ENCODE measurements at places on chromosomes 12 and 14.

DNA sequence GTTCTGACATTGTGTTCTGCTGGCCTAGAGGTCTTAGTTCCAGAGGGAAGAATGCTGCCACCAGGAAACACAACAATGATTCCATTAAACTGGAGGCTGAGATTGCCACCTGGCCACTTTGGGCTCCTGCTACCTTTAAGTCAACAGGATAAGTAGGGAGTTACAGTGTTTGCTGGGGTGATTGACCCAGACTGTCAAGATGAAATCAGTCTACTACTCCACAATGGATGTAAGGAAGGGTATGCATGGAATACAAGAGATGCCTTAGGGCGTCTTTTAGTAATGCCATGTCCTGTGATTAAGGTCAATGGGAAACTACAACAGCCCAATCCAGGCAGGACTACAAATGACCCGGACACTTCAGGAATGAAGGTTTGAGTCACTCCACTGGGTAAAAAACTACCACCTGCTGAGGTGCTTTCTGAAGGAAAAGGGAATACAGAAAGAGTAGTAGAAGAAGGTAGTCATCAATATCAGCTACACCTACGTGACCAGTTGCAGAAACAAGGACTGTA is 852.6 kb downstream of the LRFN5 start:
- DNase-seq = no peak

GRCh38 chr12:52714887-52715281 is 11.6 kb upstream of the KRT77 start:
- DNase-seq = no peak

- no peak for DNase-seq
Measured at GRCh38 chr14:94612174-94612573, at the start of gene SERPINA3. Gene SERPINA3 (plus strand): TSS chr14:94612391. CDS start chr14:94614442, 2,051 bp downstream.

DNA sequence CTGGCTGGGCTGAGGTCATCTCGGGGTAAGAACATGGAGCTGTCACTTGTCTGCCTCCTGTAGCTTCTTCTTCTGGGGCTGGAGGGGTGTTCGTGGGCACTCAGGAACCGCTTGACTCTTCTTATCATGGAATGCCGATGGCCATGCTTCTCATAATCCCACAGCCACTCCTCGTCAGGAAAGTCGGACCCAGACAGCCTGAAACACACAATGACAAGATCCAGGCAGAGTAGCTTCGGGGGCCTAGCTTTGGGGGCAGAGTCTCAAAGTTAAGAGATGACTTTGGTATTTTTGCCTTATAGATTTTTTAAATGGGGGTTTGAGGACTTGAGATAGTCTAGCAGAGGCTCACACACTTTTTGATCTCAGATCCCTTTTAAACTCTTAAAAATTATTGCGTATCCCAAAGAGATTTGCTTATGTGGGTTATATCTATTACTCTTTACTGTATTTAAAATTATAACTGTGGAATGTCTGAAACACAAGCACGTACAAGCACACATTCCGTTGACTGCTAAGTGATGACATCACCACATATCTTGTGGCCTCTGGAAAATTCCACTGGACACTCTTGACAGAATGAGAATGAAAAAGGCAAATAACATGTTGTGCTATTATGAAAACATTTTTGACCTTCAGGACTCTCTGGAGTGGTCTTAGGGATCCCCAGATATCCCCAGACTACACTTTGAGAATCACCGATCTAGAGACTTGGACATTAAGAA is 43.3 kb downstream of the BEST3 start:
- no peak for DNase-seq

DNA sequence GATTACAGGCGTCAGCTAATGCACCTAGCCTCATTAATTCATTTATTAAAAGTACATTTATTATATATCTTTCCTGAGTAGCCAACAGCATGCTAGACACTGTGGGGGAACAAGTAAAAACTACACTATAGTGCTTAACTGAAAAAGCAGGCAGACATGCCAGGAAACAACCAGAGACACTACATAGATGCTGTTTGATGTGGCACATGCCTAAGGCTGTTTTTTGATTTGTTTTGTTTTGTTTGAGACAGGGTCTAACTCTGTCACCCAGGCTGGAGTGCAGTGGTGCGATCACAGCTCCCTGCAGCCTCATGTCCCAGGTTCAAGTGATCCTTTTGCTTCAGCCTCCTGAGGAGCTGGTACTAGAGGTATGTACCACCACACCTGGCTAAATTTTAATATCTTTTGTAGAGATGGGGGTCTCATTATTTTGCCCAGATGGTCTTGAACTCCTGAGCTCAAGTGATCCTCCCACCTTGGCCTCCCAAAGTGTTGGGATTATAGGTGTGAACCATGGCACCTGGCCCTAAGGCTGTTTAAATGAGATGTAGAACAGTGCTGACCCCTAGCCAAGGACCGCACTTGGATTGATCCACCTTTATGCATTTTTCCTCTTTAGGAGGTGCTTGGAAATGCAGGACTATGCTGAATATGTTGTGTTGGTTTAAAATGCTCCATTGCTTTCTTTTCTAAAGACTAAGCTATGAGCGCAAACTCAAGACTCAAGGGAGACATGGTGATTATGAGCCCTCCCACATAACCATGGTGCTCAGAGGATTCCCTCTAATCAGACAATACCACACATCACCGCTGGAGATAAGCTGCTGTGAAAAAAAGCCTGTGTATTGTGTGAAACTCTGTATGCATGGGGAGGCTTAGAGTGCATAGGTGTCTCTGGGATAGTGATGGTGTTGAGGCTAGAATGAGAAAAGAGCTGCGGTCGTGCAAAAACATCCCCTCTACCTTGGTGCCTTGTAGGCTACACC is 10.5 kb upstream of the C14orf93 start:
- no peak for DNase-seq

DNA sequence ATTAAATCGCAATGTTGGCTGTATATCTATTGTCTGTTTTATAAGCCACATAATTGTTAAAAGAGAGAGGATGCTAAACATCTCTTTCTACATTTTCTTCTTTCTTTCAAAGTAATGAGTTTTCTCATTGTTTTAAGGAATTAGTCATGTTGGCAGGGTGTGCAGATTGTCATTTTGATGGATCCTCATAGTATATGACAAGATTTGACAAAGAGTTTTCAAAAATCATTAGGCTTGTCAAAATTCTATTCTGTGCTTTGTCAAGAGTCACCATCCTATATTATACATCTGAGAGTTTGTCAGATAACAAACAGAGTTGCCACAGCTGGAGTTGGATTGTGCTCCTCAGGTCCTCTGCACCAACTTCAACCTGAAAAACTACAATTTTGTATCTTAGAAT is 35.4 kb upstream of the APPL2 start:
- DNase-seq = no peak

DNA sequence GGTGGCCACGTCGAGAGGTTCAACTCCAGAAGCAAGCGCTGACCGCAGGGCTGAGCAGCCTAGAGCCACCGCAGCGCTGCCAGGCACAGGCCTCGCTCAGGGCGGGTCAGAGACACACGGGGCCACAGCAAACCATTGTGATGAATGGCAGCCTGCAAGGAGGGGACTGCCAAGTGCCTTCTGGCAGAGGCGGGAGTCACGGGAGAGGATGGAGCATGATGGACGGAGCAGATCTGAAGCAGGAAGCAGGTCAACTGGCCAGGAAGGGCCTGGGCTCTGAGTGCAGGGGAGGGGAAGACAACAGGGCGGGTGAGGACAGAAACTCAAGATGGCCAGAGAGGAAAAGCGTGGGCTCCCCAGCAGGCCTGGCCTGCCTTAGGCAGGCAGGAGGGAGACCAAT is 49.8 kb downstream of the CDC42BPB start:
- no peak for DNase-seq

DNA sequence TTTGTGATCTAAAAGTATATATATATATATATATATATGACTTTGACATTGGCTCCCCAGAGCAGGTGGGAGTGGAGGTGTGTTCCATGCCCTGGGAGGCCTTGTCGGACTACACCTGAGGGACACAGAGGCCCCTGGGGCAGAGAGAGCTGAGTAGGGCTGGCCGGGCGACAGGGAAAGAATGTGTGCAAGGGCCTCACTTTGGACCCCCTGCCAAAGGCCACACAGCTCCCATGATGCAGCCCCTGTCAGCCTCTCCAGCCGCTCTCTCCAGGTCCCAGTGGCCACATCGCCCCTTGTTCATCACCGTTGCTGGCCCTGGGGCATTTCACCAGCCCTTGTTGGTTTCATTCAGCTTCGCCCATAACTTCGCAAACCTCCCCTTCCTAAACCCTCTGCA is 123.9 kb downstream of the BCL11B start:
- no peak for DNase-seq

- no peak for DNase-seq
Measured at GRCh38 chr12:13142747-13143146, 39.3 kb upstream of the GSG1 start.

DNA sequence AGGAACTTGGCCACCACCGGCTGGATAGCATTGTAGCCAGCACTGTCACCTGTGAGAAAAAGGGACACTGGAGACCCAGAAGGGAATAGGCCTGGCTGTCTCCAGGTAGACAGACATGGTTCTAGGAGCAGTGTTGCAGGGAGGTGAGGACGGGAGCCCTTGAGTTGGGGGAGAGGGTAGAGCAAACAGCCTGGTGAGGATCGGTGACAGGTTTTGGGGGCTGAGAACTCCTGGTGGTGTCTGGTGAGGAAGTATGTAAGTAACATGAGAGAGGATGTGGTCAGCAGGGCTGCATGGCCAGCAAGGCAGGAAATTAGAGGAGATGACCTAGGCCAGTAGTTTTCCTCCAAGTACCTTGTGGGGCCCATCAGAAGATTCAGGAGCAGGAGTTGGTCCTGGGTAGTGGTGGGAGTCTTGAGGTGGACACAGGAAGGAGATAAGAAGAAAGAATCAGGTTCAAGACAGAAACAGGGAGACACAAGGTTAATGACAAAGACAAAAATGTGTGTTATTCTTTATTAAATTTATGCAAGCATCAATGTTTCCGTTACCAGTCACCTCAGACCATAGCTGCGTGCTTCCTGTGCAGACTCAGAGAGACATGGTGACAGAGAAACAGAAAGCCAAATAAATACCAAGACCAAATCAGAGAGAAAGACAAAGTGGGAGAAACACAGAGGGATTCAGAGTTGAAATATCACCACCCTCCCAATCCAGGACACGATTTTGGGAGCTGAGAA is at the start of gene ARHGAP9:
Gene ARHGAP9, minus strand, starts transcription at position 491 of the 740 bp plus-strand sequence. Its CDS starts 460 bp downstream, at position 31.
- DNase-seq = no peak

- DNase-seq = no peak
Measured at GRCh38 chr14:80465546-80466220, 254.4 kb upstream of the DIO2 start.

GRCh38 chr12:17110316-17110715 is 504.4 kb upstream of the LMO3 start:
- DNase-seq = no peak

DNA sequence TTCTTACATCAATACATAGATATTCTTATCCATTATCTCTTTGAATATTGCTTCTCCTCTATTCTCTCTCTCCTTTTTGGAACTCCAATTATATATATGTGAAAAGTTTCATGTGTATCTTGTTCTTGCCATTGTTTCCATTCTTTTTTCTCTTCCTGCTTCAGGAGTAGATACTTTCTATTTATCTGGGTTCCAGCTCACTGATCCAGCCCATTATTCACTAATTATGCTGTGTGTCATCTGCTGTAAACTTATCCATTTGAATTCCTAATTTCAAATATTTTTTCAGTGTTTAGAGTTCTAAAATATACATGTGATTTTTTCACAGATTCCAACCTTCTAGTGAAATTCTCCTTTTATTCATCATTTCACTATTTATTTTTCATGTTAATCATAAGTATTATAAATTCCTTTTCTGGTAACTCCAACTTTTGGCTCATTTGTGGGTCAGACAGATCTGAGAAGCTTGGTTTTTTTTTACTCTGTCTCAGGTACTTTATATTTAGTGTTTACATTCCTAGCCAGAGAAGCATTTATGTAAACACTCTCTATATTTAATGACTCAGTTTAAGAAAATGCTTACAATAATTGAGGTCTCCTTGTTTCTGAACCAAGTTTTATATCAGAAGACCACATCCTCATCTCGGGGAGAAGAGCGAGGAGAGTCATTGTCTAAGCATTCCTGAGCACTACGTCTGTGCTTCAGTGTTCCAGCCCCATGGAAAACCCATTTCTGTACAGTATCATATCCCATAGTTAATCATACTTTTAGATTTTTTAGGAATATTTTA is 15.9 kb upstream of the AMIGO2 start:
- no peak for DNase-seq

- no peak for DNase-seq
Measured at GRCh38 chr14:68583548-68584280, 209.2 kb downstream of the ZFP36L1 start.

GRCh38 chr12:4251216-4251891 is 22.2 kb upstream of the CCND2 start:
- DNase-seq = no peak

DNA sequence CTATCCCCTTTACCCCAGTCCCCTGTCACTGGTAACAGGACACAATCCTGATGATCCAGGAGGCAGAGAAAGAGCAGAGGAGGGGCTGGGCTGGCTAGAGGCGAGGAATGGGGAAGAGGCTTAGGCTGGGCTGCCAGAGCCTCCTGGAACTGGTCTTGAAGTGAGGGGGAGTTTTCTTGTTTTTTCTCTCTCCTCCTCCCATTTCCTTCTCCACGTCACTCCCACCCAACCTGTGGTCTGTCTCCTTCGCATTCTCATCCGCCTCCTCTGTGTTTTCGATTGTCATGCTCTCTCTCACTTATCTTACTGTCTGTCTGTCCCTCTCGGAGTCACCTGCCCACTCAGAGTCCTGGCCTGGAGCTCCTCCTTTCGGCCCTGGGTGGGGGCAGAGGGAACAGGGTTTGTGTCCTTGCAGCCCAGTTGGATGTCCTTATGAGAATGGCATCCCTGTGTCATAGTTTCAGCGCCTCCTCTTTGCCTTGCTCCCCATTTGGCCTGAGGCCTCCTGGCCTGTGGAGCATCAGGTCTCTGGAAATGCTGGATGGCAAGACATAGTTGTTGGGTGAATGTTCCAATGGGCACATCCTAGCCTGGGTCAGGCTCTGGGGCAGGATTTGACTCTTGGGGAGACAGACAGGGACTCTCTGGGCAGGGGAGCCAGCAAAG is 3.4 kb upstream of the KRT80 start:
- DNase-seq = no peak

GRCh38 chr14:22737052-22737451 is 29.4 kb upstream of the OXA1L start:
- no peak for DNase-seq
